SW480 (cell line): ENCODE measurements at places on chromosomes 11 and 22.

GRCh38 chr11:134552749-134553148, 140.7 kb upstream of the B3GAT1 start:
- no peak for DNase-seq

GRCh38 chr22:49011769-49012648, 815.7 kb downstream of the BRD1 start:
- DNase-seq, result no peak

DNA sequence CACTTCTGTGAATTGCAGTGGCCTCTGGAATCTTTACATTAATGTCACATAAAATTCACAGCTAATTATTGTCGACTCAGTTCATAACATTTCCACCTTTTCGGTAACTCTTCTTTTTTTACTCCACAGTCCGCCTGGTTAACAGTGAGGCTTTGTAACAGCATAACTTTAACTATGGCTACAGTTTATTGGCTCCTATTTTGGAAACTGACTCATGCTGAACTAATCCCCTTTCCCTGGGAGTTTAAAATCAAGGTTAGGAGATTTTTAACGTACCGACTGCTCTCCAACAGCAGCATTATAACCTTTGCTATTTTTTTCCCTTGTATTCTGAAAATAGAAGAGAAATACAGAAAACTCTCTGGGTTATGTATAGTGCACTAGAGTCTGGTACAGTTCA, 3.2 kb upstream of the POGLUT3 start:
- no peak for DNase-seq

DNA sequence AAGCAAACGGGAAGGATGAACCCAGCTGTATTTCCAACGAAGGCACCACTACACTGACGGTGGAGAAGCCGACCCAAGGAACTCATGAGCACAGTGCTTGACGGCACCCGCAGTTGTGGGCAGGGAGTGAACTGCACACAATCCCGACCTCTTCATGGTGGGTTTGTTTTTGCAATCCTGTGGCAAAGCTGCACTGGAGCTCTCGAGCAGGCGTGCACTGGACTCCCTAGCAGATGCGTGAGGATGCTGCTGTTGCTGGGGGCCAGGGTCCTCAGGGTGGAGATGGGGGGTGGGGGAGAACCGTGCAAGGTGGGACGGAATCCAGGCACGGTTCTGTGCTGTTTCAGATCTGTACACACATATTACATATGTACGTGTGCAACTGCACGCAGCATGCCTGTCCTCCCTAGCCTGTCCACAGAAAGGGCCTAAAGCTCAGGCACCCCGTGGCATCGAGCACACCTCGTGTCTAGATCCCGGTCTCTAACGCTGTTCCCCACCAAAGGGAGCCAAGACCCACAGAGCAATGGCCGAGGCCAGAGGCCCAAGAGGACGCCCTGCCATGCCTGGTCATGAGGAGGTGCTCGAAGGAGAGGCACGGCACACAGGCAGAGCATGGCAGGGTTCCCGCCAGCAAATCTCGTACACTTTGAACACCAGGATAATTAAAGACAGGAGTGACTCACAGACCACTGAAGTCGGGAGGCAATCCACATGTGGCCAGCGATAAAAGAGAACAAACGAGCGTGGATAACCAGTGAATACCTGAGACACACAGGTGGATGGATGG, 17.6 kb downstream of the ALG12 start:
- peak; percentile 53 for DNase-seq

GRCh38 chr11:80163011-80163410, 722.2 kb upstream of the TENM4 start:
- peak; percentile 58 for DNase-seq

GRCh38 chr11:68269414-68270081, 2.2 kb downstream of the C11orf24 start:
- no peak for DNase-seq

- no peak for DNase-seq
Measured at GRCh38 chr11:89503422-89503821, 12.2 kb upstream of the NOX4 start.

DNA sequence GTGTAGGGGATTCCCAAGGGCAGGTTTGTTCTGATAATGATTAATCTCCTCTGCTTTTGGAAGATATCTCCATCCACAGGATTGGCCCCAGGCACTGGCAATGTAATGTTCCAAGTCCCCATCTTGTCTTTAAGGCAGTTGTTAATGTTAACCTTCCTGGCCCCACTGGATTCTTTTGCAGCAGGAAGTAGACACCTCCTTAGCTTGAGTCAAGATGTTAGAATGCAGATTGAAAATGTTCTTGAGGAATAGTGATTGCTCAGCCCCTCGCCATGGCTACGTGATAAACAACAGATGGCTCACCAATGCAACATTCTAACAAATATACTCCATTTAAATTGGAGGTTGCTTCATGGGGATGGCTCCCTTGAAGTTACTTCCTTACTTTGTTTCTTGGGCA, 7.3 kb downstream of the HEPHL1 start:
- no peak for DNase-seq

GRCh38 chr11:44566952-44567875, 1.8 kb downstream of the CD82 start:
- no peak for DNase-seq

GRCh38 chr11:47570651-47571356, 5.4 kb downstream of the PTPMT1 start:
- DNase-seq, result no peak

DNA sequence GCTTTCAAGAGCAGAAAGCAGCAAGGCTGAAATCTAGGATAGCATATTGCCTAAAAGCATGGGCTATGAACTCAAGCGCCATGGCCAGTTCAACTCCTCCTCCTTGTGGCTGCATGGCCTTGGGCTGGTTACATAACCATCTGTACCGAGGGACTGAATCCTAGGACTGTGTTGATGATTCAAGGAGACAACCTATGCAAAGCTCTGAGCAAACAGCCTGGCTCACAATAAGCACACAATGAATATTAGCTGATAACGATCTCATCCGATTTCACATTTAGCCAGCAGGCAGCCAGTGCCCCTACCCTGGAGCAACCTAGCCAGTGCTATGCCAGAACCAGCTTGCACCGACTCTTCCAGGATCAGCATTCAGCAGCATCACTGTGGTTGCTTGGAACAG, 698.4 kb downstream of the TBC1D22A start:
- no peak for DNase-seq

DNA sequence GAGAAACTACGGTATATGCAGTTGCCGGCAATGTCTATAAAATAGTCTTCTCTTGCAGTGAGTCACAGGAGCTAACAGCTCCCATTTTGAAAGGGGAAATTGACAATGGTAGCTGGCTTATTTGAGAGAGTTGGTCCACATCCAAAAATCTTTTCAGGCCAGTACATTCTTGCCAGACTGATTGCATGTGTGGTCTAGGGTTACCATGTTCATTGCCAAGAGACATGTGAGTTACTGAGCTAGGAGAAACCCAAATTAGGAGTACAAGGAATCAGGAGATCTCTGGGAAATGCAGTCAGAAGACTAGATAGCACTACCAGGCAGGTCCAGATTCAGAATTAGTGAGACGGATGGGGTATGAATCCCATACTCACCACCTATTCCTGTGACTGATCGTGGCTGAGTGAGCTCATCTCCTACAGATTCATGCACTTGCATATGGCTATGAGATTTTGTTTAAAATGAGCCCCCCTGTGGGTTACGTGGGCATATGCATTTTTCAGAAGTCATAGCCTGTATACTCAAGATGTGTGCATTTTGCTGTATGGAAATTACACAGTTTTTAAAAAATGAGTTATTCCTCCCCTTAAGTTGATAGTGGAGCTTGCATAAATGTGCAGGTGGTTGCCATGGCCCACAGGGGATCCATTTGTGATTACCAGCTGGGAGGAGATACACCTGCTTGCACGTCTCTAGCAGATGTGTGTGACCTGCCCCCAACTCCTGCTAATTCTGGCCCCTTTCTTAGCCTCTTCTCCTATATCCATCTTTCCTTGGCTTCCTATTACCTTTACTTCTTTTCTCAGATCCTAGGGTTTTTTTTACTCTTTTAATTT, 102.7 kb downstream of the COMMD9 start:
- no peak for DNase-seq

GRCh38 chr22:49234459-49234858, 593.2 kb downstream of the BRD1 start:
- no peak for DNase-seq

DNA sequence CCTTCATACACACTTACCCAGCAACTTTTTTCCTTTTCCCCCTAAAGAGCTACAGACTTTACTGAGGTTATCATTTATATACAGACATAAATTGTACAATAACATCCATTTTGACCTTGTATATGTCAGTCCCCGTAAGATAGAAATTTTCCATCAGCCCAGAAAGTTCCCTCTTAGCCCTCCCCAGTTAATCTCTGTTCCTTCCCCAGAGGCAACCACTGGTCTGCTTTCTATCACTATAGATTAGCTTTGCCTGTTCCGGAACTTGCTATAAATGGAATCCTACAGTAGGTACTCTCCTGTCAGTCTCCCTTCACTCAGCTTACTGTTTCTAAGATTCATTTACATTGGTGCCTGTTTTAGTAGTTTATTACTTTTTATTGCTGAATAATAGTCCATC, 54.9 kb downstream of the TSPAN18 start:
- DNase-seq, result no peak

- DNase-seq, result no peak
Measured at GRCh38 chr11:6404342-6405051, 14.2 kb downstream of the SMPD1 start.

GRCh38 chr22:18056161-18056666, 21.6 kb upstream of the PEX26 start:
- peak; percentile 43 for DNase-seq

DNA sequence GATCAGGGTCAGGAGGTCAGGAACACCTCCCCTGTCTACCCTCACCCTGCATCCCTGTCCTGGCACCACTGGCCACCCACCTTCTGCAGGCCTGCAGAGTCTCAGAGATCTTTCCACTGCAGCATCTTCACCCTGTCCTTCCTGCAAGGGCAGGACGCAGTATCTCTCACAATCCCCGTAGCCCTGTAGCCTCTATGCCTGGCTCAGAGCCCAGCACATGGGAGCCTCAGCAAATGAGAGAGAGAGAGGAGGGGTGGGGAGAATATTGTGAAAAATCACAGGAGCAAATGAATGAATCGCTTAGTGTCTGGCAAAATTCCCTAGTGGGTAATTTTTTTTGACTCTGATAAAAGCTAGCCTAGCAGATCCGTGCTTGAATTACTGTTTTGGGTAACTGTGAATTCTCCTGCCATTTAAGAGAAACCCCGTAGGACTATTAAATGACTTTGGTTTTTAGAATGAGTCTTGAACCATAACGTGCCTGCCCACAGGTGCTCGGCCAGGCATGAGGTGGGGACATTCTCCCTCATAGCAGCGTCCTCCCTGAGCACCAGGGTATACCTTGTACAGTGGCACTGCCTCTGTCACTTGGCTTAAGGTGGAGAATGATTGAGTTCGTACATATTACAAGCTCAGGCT, 91.5 kb downstream of the MORC2 start:
- DNase-seq, result no peak

DNA sequence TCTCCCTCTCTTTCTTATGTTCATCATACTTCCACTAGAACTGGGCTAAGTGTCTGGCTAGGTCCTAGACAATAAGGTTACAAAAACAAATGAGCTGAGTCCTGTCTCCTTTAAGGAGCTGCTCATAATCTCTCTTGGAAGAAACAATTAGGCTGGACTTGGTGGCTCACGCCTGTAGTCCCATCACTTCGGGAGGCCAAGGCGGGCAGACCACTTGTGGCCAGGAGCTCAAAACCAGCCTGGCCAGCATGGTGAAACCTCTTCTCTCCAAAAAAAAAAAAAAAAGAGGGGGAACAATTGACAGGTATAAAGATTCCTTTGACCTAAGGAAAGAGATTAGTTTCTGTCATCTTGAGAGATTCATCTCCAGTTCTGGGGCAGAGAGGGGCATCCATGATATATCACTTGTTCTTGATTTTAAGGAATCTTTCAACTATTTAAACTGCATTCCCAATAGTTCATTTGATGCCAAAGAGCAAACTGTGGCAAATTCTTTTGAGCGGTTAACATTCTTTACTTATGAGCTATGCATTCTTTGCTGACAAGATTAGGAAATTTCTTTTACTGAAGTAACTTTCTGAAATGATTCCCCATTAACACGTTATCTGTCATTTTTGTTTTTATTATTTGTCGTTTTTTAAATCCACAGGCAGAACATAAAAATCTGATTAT, 125.5 kb downstream of the C11orf87 start:
- DNase-seq, result no peak
